ENCODE measurements at places on chromosomes 4 and X. TPM values are rescaled to one million over a fixed set of nuclear protein-coding genes. Genes with fewer than 3 reads are reported as not detected.

GRCh38 chr4:71198958-71199357 is 139.9 kb upstream of the SLC4A4 start:
- no peaks in the 10 kb centered on the region for H3K27me3 ChIP-seq
- H3K36me3 ChIP-seq = no peaks in the 10 kb centered on the region
- DNase-seq = no peak
- H3K4me1 ChIP-seq = no peaks in the 10 kb centered on the region
- H3K4me3 ChIP-seq = no peak overlapping the region

The CA5B gene
- 32.1 TPM for total RNA-seq

GRCh38 chr4:98522062-98522461 is 136.3 kb downstream of the TSPAN5 start:
- H3K36me3 ChIP-seq = no peaks in the 10 kb centered on the region
- no peak overlapping the region for H3K27ac ChIP-seq
- no peak for DNase-seq
- no peak overlapping the region for H3K4me3 ChIP-seq
- H3K4me1 ChIP-seq = peaks cover 8% of the 10 kb centered on the region

- no peak overlapping the region for H3K4me3 ChIP-seq
- no peak overlapping the region for H3K27ac ChIP-seq
- H3K36me3 ChIP-seq = no peaks in the 10 kb centered on the region
- DNase-seq = no peak
- H3K27me3 ChIP-seq = no peaks in the 10 kb centered on the region
- no peaks in the 10 kb centered on the region for H3K4me1 ChIP-seq
Observed at GRCh38 chrX:49762175-49762720, 66.5 kb upstream of the PAGE1 start.

The PRSS12 gene
- 0.27 TPM for total RNA-seq

The C1GALT1C1 gene
- total RNA-seq = 30.1 TPM

DNA sequence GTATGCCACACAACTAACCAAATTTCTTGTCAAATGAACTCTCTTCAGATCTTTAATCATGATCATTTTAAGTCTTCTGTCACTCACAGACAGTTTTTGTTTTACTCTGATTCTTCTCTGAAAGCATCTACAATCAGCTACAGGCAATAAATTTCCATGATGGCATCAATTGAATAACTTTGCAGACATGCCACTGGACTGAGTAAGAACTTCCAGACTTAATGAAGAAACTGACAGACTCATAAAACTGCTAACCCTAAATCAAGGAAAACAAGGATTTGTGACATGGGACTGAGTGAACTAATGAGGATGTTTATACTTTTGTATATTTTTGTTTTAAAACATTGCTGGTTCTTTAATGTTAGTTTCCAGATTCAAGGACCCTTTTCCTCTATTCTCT is 5.5 kb upstream of the PPP1R2C start:
- H3K27ac ChIP-seq = no peak overlapping the region
- no peak overlapping the region for H3K4me3 ChIP-seq

The DRD5 gene
- total RNA-seq = not detected

DNA sequence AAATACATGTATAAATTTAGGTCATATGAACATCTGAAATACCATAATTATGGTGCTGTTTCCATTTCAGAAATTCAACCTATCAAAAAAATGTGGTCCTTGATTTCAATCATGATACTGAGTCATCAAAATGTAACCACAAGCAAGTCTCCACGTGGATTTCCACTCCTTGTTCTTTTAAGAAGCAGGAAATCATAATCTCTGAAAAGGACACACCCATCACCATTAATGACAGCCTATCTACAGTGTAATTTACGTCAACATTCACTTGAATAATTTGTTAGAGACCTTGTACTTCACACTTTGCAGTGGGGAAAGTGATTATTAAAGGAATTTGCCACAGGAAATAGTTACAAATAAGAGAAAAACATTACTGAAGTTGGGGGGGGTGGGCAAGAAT is 17.7 kb upstream of the SLC7A11 start:
- H3K36me3 ChIP-seq = no peaks in the 10 kb centered on the region
- H3K27ac ChIP-seq = no peak overlapping the region

GRCh38 chr4:121096191-121096590 is 23.9 kb upstream of the NDNF start:
- H3K4me3 ChIP-seq = no peak overlapping the region
- H3K4me1 ChIP-seq = no peaks in the 10 kb centered on the region
- DNase-seq = no peak
- no peak overlapping the region for H3K27ac ChIP-seq
- no peaks in the 10 kb centered on the region for H3K36me3 ChIP-seq

DNA sequence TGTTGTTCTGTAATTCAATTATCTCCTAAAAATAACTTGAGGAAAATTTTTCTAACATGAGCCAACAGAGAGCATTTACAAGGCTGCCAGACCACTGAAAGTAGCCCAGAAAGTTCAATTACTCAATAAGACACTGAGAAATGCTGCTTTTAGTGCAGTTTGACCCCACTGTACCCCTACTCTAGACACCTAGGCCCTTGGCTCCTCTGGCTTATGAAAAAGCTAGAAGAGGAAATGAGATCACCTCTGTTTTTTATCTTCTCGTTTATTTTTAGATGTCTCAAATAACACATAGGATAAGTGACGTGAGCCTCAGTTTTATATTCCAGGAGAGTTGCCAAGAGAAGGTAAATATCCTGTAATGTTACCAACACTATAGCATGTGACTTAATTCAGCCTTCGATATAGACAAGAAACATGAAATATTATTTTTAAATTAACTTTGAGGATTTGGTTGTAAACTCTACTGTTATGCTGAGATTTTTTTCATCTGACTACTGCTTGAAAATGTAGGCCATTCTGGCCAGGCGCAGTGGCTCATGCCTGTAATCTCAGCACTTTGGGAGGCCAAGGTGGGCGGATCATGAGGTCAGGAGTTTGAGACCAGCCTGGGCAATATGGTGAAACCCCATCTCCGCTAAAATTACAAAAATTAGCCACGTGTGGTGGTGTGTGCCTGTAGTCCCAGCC is 24.4 kb downstream of the TNIP3 start:
- H3K36me3 ChIP-seq = no peaks in the 10 kb centered on the region
- H3K27me3 ChIP-seq = no peaks in the 10 kb centered on the region
- H3K27ac ChIP-seq = no peak overlapping the region
- no peaks in the 10 kb centered on the region for H3K4me1 ChIP-seq

DNA sequence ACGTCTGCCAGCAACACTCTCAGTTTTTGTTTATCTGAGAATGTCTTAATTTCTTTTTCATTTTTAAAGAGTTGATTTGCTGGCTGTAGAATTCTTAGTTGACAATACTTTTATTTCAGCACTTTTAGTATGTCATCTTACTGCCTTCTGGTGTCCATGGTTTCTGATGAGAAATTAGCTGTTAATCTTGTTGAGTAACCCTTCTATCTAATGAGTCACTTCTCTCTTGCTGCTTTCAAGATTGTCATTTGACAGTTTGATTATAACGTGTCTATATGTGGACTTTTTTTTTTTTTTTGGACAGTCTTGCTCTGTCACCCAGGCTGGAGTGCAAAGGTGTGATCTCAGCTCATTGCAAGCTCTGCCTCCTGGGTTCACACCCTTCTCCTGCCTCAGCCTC is 24.0 kb upstream of the TMEM255A start:
- H3K4me3 ChIP-seq = no peak overlapping the region
- no peaks in the 10 kb centered on the region for H3K27me3 ChIP-seq
- no peak for DNase-seq
- H3K36me3 ChIP-seq = no peaks in the 10 kb centered on the region

GRCh38 chrX:120309873-120310705 is 1.2 kb downstream of the TMEM255A start:
- peak overlapping the region; percentile 66 for H3K4me3 ChIP-seq
- no peak overlapping the region for H3K27ac ChIP-seq

The SPANXN3 gene
- not detected for total RNA-seq

DNA sequence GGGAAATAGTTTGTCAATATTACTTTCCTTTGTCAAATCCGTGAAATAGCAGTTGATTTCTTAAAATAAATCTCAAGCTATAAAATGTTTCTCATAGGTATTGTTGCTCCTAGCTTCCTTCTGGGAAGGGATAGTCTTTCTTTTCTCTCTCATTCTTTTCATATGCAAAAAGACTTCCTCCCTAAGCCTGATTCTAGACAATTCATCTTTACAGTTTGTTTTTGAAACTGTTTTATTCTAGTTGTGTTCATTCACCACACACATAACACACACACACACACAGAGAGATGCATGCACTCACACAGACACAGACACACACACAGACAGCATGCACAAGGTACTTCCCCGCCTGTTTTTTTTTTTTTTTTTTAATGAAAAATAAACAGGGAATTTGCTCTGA is 18.2 kb downstream of the GLRA3 start:
- no peaks in the 10 kb centered on the region for H3K36me3 ChIP-seq
- no peak overlapping the region for H3K27ac ChIP-seq
- H3K27me3 ChIP-seq = no peaks in the 10 kb centered on the region
- no peak overlapping the region for H3K4me3 ChIP-seq

The GLRA2 gene
- total RNA-seq = not detected

DNA sequence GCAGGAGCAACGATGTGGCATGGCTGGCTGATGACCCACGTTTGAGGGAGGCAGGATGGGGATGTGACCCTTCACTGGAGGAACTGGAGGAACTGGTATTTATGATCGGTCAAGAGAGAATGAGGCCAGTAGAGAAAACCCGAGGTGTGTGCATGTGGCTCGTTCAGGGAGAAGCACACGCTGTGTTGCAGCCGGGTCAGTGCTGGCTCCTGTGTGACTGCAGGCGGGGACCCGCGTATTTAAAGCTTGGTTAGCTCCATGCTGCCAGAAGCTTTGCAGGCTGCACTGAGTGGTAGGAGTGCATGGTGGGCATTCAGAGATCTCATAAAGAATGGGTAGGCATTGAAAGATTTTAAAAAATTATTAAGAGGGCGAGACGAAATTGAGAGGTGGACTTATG is 52.1 kb downstream of the NELFA start:
- H3K36me3 ChIP-seq = peaks cover 39% of the 10 kb centered on the region
- no peaks in the 10 kb centered on the region for H3K4me1 ChIP-seq
- DNase-seq = no peak
- no peaks in the 10 kb centered on the region for H3K27me3 ChIP-seq
- no peak overlapping the region for H3K4me3 ChIP-seq

GRCh38 chr4:115090483-115091075 is 22.8 kb downstream of the NDST4 start:
- H3K27ac ChIP-seq = no peak overlapping the region
- H3K4me1 ChIP-seq = no peaks in the 10 kb centered on the region
- no peak for DNase-seq
- H3K36me3 ChIP-seq = no peaks in the 10 kb centered on the region

- H3K27me3 ChIP-seq = no peaks in the 10 kb centered on the region
- no peaks in the 10 kb centered on the region for H3K36me3 ChIP-seq
- H3K4me3 ChIP-seq = no peak overlapping the region
- no peaks in the 10 kb centered on the region for H3K4me1 ChIP-seq
- no peak for DNase-seq
Observed at GRCh38 chr4:29002151-29002550, 1718.0 kb upstream of the PCDH7 start.

The RHOH gene
- 5.8 TPM for total RNA-seq

GRCh38 chrX:3501833-3502535 is 155.5 kb upstream of the MXRA5 start:
- no peaks in the 10 kb centered on the region for H3K36me3 ChIP-seq
- H3K4me3 ChIP-seq = no peak overlapping the region
- no peaks in the 10 kb centered on the region for H3K27me3 ChIP-seq
- no peaks in the 10 kb centered on the region for H3K4me1 ChIP-seq

DNA sequence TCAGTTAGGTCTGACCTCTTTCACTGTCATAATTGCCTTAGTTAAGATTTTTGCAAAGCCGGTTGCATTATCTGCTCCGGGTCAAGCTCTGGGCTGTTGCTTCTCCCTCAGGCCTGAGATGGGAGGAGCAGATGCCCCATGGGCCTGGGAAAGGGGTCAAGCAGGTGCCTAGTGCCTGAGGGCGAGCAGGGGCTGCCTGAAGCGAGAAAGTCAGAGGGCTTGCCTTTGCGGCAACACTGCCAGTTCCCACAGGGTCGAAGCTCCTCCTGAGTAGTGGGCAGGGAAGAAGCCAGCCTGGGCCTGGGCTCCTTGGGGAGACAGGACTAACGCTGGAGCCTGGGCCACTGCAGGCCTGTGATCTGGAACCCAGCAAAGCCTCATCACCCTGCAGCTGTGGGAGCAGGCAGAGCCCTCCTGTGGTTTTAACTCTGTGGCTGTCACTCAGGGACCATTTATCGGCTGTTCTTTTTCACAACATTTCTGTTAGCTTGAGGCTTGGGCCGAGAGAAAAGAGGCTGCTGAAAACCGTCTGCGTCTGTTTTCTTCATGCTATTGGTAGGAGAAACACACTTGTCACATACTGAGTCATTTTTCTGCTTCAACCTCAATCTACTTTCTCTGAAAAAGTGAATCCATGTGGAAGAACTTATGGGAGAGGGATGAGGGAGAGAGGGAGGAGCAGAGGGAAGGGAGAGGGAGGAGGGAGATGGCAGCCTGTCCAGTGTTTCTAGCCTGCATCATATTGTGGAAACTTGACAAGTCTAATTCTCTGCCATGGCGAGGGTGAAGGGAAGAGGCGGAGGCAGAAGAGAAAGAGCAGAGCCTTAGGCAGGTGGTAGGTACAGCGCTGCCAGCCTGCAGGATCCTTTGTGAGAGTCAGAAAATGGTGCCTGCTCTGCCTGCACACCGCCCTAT is 68.4 kb downstream of the RHOH start:
- no peak overlapping the region for H3K27ac ChIP-seq
- no peak overlapping the region for H3K4me3 ChIP-seq

The SPARCL1 gene
- total RNA-seq = 1,225 TPM

GRCh38 chrX:73728602-73729001 is 165.6 kb downstream of the CHIC1 start:
- no peak for DNase-seq
- H3K27me3 ChIP-seq = no peaks in the 10 kb centered on the region
- H3K27ac ChIP-seq = no peak overlapping the region
- no peaks in the 10 kb centered on the region for H3K36me3 ChIP-seq

- H3K27me3 ChIP-seq = no peaks in the 10 kb centered on the region
- no peak for DNase-seq
- H3K27ac ChIP-seq = no peak overlapping the region
Observed at GRCh38 chr4:72971572-72971971, 97.9 kb downstream of the COX18 start.

DNA sequence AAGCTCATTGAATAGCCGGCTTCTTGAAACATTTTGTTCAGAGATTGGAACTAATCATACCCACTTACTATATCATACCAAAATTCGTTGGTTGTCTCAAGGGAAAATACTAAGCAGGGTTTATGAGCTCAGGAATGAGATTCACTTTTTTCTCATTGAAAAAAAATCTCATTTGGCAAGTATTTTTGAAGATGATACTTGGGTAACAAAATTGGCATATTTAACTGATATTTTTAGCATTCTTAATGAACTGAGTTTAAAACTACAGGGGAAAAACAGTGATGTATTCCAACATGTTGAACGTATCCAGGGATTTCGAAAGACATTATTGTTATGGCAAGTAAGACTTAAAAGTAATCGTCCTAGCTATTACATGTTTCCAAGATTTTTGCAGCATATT is 6.4 kb downstream of the FAM200B start:
- H3K4me3 ChIP-seq = no peak overlapping the region
- H3K36me3 ChIP-seq = no peaks in the 10 kb centered on the region
- H3K27ac ChIP-seq = no peak overlapping the region
- no peaks in the 10 kb centered on the region for H3K27me3 ChIP-seq
- no peak for DNase-seq

The GABRE gene
- total RNA-seq = 286 TPM

The ATP1B4 gene
- not detected for total RNA-seq

The IGSF1 gene
- total RNA-seq = 8.4 TPM

The CXCL13 gene
- total RNA-seq = not detected

GRCh38 chrX:107748506-107748905 is 27.1 kb downstream of the TSC22D3 start:
- peak overlapping the region; percentile 50 for H3K27ac ChIP-seq
- no peaks in the 10 kb centered on the region for H3K36me3 ChIP-seq
- peaks cover 8% of the 10 kb centered on the region for H3K4me1 ChIP-seq
- no peak overlapping the region for H3K4me3 ChIP-seq
- no peaks in the 10 kb centered on the region for H3K27me3 ChIP-seq
- no peak for DNase-seq
